ENCODE measurements at places on chromosomes 1 and 21.

DNA sequence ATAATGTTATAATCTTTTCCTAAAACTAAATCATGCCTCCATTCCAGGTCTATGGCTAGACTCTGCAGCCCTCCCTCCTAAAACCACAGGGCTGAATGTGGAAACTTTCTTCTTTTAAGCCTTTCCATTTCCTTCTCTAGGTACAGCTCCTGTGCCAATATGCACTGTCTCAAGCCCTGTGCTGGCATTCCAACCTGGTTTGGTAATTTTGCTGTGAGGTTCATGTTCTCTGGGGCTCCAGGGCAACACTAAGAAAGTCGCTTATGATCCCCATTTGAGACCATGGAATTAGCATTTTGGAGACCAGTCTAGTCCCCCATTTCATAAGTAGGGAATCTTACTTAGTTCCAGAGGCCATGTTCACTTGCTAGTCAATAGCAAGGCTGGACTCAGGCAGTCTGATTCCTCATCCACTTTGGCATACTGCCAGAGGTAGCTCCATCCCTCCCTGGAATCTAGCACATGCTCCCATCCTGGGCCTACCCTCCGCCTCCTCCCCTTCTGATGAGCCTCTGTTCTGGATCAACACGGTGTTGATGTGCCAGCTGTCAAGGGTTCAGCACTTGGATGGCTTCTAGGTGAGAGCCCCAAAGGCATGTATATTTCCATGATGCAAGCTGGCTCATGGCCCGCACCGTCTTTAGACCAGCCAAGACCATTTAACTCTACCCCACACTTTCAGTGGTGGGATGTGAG lies 36.5 kb downstream of the ZMYND12 start:
- no peak for DNase-seq

DNA sequence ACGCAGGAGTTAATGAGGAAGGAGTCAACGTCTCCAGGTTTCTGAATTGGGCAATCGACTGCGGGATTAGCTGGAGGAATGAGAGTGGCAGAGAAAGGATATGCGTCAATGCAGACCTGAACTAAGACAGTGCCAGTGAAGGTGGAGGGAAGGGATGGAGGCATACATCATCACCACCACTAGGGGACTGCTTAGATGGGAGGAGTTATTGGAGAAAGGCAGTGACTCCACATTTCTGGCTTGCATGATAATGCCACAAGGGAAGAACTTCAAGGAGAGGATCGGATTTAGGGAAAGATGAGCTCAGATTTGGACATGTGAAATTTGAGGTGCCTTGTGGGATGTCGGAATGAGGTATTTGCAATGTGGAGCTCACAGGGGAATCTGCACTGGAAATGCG lies 17.5 kb downstream of the VASH2 start:
- DNase-seq, result peak; percentile 47

GRCh38 chr1:81032374-81032773 lies 768.4 kb upstream of the ADGRL2 start:
- no peak for DNase-seq

DNA sequence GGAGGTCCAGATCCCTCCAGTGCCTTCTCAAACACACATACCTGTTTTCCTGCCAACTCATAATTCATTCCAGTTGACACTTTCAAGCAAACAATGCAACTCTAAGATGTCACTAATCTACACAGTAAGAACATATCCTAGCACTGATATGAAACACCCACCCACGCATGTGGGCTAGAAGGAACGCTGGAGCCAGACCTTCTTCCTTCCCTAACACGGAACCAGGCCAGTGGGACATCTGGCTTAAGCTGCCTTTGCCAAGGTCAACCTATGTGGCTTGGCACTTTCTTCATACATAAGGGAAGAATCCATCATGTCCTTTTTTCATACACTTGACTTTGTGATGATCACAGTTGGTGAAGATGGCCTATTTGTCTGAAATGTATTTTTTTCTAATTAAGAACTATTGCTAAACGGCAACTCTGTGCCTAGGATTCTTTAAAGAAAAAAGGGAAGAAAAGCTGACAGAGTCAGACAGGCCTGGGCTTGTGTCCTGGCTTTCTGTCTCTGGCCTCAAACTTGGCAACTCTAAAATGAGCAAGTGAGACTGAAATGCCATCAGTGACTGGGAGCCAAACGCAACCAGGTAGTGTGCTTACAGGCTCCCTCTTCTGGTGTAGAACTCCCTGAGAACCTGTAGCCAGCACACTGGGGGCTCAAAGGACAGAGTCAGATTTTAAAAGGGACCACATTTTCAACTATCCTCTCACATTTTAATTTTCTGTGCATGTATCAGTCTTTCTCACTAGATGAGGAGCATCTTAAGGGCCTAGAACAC lies 92.6 kb upstream of the BEND5 start:
- DNase-seq, result peak; percentile 16

DNA sequence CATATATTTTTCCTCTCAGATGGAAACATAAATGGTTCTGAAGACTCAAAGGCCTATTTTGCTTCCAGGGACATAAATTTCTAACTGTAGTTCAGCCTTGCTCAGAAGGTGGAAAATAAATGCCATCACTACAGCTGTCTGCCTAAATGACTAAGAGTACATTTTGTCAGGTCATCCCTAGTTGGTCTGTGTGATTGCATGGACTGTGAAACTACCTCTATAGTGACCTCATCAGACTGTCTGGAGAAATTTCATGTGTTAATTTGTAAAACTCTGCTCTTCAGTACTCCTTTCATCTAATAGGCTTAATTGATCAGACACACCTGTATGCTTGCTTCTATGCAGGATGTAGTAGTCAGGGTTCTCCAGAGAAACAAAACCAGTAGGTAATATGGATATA lies 886.9 kb downstream of the AMY1C start:
- no peak for DNase-seq

DNA sequence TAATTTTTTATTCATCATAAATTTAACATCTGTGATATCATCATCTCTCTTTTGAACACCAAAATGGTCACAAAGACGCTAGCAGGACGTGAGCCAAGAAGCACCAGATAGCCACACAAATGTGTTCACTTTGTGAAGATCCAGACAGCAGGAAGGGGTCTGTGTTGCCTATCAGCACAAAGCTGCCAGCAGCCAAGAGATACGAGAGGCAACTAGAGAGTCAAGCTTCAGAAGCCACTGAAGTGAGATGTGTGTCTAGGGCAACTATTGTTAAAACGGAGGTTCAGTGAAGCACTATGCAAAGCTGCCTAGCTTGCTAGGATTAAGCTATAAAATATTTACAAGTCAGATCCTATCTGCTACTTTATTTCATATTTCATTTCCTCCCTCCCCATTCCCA lies 45.3 kb downstream of the NDC1 start:
- no peak for DNase-seq

GRCh38 chr1:183355181-183355580 lies 63.0 kb downstream of the NMNAT2 start:
- DNase-seq, result no peak

- DNase-seq, result no peak
Observed at GRCh38 chr1:25050165-25050564, 120.1 kb upstream of the RUNX3 start.

GRCh38 chr1:47774986-47775834 lies 222.0 kb downstream of the TRABD2B start:
- DNase-seq, result no peak

DNA sequence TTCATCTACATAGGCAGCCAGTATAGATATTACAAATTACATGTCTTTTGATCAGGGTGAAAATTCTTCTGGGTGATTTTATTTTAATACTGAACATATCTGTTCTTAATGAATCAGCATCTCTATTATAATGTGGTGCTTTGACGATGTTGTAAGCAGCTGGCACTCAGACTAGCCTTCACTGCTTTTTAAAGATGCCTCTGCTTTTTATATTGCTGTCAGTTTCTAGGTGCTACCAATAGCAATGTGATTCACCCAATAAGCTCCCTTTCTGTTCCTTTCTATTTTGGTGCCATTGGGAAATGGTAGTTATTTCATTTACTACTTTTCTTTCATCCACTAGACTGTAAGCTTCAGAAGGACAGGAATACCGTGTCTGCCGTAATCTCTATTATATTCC lies 11.1 kb upstream of the ANGPTL1 start:
- no peak for DNase-seq

DNA sequence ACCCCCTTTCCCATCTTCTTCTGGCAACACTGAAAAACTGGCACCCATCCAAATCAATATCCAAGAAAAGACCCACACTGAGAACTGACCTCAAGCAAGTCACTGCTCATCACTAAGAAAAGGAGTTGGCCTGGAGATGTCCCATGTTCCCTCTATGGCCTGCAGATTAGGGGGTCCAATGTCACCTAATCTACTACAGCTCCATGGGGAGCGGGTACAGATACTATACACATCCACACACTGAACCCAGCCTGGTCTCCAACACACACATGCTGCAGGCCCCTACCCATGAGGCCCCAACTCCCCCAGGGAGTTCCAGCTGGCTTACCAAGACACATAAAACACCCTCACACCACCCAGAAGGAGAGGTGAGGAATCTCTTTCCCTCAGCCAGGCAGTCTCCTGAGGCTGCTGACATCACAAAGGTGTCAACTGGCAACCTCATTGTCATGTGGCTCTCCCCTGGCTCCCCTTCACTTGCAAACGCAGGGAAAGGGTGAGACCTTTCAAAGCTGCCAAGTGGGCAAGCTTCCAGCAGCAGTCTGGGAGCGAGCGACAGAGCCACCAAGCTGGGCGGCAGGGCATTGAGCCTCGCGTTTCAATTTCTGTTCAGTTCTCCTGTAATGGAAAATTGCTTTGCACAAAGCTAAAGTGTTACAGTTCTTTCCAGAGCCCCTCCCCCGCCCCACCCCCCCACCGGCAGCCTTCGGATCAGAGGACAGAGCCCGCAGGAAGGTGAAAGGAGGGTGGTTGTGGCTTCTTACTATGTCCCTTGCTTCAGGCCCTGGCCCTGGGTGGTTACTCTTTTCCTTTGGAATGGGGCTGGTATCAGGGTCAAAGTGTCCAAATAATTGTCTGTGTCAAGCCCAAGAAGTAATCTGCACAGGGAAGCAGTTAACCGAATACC lies at the start of gene LRRC52:
Gene LRRC52 (plus strand): TSS at position 469 of the 907 bp plus-strand sequence. CDS start 297 bp downstream, at position 766.
- DNase-seq, result peak; percentile 44

DNA sequence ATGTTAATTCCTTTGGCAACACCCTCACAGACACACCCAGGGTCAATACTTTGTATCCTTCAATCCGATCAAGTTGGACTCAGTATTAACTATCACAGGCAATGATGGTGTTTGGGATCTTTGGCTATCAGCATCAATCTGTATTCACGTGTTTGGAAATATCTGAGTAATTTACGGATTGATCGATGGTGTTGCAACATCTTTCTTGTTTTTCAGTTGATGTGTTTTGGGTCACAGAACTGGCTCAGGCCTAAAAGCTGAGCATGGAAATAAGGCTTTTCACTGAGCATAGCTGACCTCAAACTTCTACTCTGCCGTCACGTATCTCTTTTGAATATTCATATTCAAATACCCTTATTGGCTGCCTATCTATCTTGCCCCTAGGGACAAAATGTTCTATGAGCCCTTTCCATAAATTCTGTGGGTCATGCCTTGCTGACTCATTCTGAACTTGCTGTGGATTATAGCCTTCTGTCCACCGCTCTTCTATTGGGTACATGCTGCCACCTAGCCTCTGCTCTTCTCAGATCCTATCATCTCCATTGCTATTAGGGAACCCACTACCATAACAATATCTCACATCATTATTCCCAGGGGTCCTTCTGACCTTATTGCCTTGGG lies 156.0 kb downstream of the PDE4B start:
- no peak for DNase-seq

- no peak for DNase-seq
Observed at GRCh38 chr1:149977345-149977744, 33.2 kb downstream of the OTUD7B start.

- DNase-seq, result no peak
Observed at GRCh38 chr1:54489627-54490250, 58.3 kb upstream of the ACOT11 start.

GRCh38 chr1:98133131-98133530 lies 212.3 kb upstream of the DPYD start:
- no peak for DNase-seq

DNA sequence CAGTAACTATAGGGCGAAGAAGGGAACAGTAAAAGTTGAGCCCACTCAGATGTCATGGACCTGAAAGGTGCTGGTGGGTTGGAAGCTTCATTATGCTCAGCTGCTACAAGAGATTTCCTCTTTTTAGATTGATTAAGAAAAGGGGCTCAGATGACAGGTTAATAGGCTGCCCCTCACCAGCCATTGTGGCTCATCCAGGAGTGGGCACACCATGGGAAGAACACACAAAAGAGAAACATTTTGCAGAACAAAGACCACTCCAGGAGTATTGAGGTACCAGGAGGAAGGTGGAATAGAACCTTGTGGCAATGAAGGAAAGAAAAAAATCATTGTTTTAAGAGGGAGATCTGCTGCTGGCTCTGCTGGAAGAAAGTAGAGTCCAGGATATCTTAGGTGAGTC lies 205.5 kb downstream of the RYR2 start:
- DNase-seq, result no peak

DNA sequence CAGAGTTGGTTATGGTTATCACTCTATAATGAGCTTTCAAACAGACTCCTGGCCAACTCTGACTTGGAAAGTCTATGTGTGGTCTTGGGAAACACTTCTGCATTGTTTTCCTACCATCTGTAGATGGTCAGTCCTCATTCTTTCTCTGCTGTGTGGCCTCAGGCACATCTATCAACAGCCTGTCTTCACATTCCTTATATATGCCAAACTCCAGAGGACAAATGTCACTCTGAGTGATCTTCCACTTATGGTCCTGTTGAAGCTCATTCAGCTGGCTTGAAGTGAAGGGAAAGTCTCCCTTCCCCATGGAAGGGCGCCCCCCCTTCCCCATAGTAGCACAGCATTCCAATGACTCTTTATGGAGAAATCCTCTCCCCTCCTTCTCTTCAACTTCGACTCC lies 58.7 kb downstream of the VANGL2 start:
- DNase-seq, result no peak

- DNase-seq, result no peak
Observed at GRCh38 chr1:79259390-79260336, 253.1 kb upstream of the ADGRL4 start.

- DNase-seq, result no peak
Observed at GRCh38 chr1:11046625-11047365, at the start of gene MASP2. MASP2 (minus strand) TSS chr1:11047239; CDS start chr1:11047207, 32 bp downstream.

DNA sequence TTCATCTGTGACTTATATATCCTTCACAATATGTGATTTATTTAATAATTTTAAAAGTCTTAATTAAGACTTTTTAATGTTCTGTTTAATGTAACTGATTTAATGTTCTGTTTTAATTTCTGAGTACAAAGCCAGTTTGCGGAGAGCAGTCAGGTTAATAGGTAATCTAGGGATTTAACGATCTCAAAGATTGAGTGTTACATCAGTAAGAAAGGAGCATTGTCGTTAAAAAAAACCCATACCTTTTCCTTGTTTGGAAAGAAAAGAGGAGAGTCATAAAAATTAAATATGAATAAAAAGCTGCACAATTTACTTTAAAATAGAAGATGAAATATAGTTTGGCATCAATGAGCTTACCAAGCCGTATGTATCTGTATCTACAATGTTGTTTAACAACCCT lies 621.4 kb downstream of the KIF26B start:
- DNase-seq, result no peak

- no peak for DNase-seq
Observed at GRCh38 chr1:177032434-177032833, 132.1 kb downstream of the ASTN1 start.
